ENCODE measurements at places on chromosomes 4 and X.

DNA sequence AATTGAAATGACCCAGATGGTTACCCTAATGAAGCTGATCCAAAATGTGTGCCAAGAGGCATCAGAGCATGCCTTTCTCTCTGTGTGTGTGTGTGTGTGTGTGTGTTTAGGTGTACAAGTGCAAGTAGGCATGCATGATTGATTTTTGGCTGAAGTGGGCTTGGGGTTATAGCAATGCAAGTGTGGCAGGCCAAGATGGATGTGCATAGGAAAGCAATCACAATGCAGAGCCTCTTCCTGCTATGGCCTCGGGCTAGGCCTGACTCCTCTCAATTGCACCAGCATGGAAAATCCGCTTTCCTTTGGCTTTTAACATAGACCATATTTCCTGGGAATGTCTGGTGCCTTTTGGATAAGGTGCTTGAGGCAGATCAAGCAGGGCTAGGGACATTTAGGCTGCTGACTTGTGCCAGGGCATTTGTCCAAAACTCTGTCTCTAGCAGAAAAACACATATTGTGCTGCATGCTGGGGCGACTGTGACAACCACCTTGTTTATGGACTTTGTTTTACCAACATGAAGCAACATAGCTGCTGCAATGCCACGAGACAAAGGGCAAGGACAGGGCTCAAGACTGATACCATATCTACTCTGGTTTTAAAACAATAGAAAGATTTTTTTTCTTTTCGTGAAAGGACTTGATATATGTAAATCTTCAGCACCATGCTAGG lies 395.7 kb downstream of the RAPGEF2 start:
- DNase-seq, result no peak

DNA sequence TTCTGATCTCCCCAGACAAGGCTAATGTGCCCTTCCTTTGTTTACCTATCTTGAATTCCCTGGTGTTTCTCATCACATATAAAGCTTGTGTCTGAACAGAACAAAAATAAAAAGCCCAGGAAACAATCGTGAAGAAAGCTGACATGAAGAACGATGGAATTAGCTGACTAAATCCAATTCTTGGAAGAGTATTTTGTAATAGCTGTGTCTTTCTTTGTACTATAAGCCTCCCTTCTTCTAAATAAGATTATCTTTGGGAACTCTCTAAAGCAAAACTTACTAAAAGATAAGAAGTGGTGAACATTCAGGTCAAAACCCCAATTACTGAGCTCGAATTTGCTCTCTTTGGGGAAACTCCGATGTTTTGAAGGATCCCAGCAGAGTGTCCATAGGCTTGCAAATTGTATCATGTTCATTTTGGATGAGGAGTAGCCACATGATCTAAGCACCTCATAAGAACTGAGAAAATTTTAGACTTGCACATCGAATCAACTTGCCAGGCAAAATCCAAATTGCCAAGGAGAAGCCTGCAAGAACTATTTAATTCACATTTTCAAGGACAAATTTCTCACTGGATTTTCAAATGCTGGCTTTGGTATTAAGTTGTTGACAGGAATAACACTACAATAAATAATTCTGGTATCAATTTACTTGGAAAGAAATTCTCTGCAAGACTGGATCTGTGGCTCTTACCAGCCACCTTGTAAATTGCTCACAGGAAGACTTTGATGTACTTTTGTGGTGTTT lies 106.2 kb downstream of the LNX1 start:
- DNase-seq, result no peak

DNA sequence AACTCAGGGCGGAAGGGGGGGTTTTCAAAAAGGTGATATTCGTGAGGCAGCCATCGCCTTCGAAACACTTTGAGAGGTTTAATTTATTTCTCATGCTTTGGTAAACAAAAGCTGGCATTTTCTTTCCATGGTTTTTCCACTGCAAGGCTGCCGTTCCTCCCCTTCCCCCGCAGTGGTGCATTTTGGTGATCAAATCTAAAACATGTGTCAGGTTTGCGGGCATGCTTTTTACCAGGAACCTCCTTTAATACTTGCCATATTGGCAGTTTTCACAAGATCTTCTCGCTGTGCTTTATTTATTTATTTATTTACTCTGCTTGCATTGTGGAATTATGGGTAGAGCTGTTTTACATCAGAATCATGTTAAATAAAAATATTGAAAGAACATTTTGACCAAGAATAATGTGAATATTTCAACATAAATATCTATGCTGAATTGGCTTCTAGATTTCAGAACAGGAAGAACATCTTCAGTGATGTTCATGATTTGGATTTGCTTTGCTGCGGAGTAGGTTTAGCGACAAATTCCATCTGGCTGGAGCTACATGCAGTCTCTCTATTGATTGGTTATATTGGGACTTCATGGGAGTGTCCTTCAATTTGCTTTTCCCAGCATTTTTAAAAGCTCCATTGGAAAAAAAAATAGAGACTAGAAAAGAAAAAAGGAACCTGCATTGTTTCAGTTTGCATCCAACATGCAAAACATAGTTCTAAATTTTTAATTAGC lies 54.4 kb downstream of the STOX2 start:
- no peak for DNase-seq

- no peak for DNase-seq
Measured at GRCh38 chrX:41055740-41056139, 29.5 kb upstream of the USP9X start.

GRCh38 chr4:11505221-11505971 lies 76.7 kb upstream of the HS3ST1 start:
- DNase-seq, result no peak

DNA sequence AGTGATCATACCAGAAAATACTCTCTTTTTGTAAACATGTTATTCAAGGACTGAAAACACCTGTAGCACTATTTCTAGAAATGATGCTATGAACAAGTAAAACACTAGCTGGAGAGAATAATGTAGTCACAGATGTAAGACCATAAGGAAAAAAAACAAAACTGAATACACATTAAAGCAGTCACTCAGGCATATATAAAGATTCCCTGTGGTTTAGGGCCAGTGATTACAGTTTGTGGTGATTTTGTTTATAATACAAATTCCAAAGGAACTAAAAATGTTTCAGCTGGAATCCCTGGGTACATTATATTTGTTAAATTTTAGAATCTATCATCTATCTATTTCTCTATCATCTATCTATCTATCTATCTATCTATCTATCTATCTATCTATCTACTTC lies 777.8 kb upstream of the FRG1 start:
- DNase-seq, result no peak

DNA sequence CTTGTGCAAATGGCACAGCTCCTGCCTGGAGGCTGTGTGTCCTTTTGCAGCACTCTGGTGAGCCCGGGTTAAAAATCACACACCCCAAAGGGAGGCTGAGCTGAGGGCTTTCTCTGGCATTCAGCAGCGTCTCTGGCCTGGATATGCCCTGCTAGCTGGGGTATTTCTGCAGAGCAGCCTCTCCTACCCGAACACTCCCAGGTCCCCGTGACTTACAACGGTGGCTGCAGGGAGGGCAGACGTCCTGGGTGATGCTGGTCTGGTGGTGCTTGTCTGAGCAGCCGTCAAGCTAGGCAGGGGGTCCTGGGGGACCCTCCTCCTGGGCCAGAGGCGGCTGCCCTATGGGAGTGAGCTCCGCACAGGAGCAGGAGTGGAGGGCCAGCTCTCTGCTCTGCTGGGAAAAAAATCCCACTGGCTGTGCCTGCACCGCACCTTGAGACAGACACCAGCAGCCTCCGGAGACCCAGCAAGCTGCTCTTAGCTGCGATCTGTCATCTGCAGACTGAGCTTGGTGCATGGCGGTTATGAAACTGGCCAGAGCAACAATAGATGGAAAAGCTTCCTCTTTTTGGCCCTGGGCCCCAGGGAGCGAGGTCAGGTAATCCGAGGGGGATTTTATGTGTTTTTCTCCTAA lies 41.3 kb upstream of the ASMTL start:
- no peak for DNase-seq

GRCh38 chr4:88010966-88011365 lies 3.5 kb downstream of the PKD2 start:
- no peak for DNase-seq

DNA sequence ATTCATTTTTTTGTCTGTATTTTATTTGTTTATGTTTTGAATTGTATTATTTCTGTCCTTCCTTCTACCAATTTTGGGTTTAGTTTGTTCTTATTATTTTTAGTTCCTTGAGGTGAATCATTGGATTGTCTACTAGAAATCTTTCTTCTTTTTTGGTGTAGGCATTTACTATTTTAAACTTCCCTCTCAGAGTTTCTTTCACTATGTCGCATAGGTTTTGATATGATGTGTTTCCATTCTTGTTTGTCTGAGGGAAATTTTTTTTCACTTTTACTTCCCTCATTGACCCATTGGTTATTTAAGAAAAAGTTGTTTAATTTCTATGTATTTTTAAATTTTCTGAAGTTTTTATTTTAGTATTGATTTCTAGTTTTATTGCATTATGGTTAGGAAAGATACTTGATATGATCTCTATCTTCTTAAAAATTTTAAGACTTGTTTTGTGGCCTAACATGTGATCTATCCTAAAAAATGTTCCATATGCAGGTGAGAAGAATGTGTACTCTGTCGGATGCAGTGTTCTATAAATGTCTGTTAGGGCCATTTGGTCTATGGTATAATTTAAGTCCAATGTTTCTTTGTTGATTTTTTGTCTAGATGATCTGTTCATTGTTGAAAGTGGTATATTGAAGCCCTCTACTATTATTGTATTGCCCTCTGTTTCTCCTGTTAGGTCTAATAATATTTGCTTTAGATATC lies 68.8 kb downstream of the IL15 start:
- no peak for DNase-seq

GRCh38 chr4:27835851-27836250 lies 975.2 kb downstream of the STIM2 start:
- DNase-seq, result no peak

DNA sequence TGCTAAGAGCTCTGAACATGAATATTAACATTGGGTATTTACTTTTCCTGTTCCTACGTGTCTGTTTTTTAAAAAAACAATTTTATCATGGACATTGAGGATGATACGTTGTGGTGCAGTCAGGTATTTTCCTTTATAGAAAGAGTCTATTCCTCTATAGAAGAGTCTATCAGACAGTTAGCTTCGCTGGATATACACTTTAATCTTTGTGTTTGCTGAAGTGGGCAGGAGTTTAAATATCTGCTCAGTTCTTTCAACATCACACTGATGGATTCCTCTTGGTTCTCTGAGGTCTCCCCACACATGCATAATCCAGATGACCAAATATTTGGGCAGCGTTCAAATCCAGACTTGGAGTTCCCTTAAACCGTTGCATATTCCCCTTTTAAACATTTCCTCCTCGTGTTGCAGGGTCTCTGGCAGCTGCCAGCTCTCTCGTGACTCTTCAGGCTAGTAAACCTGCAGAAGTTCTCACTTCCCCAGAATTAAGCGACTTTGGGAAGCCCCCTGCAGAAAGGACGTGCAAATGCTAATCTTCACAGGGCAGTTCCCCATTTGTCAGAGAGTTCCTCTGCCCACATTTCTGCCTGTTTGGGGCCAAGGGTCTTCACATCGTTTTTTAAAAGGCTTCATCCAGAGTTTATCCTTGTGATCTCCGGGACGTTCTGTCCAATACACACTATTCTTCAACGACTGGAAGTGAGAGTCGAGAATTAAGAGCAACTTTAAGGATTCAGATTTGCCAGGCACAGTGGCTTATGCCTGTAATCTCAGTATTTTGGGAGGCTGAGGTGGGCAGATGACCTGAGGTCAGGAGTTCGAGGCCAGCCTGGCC lies 20.5 kb upstream of the DHRSX start:
- no peak for DNase-seq

GRCh38 chrX:23788521-23788920 lies 5.5 kb downstream of the SAT1 start:
- no peak for DNase-seq

DNA sequence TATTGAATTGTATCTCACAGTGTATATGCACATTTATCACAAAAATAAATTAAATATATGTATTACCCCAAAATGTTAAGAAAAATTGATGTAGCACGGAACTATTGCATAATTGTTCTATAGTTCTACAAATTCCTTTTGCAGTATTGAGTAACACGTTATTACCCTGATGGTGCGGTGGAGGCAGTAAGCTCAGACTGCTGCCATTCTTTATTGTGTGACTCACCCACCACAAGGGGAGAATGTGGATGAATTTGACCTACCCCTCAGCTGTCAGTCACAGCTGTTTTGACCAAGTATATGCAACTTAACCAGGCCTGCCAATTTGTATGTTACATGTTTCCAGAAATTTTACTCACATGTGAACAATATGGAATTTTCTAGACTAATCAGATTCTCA lies 506.6 kb downstream of the SH3BGRL start:
- no peak for DNase-seq

- DNase-seq, result no peak
Measured at GRCh38 chr4:26194764-26195163, 126.0 kb upstream of the RBPJ start.

DNA sequence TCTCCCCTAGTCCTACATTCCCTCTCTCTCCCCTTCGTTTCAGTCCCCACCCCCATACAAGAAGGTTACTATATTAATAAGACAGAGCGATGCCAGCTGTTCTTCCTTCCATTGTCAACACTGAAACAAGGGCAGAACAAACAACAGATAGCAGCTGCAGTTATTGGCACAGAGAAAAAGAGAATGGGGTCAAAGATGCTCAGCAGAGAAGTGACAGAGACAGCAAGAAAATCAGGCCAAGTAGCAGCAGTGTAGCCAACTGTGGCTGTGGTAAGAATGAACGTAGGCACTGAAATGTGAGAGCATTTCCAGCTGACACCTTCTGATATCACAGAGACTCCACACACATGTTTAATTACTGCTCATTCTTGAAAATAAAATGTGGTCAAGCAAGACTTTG lies 641.8 kb downstream of the FSTL5 start:
- DNase-seq, result no peak

GRCh38 chr4:38738940-38739803 lies 43.6 kb downstream of the TLR10 start:
- no peak for DNase-seq

DNA sequence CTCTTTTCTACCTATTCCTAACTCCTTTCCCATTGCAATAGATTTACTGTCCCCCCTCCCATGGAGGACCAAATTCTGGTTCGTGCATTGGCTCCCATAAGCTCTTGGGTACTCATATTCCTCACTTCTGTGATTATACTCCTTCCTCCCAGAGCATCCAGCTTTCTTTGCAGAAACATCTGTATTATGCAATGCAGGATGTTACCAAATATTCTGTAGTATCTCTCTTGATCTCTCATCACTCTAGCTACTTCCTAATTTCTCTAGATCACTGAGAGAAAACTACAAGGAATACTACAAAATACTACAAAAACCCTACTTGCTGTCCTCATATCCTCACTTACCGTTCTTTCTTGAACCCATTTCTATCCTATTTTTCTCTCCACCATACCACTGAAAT lies 395.9 kb upstream of the HS3ST1 start:
- DNase-seq, result no peak

DNA sequence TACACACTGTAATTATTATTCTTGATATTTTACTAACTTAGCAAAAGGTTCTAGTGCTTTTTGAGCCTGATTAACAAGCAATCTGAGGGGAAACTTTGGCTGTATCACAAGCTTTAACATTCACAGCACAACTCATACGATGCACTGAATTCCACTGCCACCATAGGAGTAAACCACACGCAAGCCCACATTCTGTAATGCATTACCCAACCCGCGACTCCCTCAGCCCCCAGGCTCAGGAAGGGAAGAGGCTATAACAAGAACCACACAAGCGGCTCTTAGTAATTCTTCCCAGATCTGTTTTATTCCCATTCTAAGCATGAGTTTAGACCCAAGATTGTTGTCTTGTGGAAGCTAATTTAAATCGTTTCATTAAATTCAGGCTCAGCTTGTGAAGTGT lies 138.5 kb upstream of the TBL1X start:
- no peak for DNase-seq

All from stimulated activated CD8-positive, alpha-beta memory T cell treated with anti-CD3 and anti-CD28 coated beads, Interleukin-15, amount 100 ng/mL, for 48 hours (primary cell).